ENCODE measurements at places on chromosomes 13 and 19.

DNA sequence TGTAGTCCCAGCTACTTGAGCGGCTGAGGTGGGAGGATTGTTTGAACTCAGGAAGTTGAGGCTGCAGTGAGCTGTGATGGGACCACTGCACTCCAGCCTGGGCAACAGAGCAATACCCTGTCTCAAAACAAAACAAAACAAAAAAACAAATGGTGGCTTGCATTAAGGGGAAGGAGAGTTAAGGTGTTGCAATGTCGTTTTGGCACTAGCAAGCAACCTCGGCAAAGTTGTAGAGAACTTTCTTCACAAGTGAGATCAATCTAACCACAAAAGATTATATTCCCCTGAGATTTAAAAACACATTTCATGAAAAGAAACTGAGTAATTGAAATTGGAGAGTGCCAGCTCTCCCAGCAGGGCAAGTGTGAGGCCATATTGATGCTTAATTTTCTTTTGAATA is 153.7 kb downstream of the KLF5 start:
- no peak for DNase-seq

GRCh38 chr19:9597027-9597426 is 12.7 kb upstream of the ZNF121 start:
- DNase-seq = peak; percentile 31

DNA sequence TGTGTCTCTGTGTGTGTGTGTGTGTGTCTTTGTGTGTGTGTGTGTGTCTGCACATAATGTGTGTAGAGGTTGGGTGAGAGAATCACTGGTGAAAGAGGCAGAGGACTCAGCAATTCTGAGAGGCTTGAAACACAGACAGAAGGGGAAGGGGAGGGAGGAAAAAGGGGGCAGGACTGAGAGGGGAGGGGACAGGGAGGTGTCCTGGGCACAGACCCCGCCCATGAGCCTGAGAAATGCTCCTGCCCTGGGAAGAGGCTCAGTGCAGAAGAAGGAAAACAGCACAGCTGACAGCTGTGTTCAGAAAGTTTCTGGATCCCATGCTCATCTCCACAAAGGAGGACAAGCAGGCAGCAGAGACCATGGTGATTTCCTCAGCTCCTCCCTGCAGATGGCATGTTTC is 59.1 kb upstream of the CEACAM8 start:
- DNase-seq = no peak

GRCh38 chr13:31945202-31945961 is 86.2 kb upstream of the FRY start:
- DNase-seq = peak; percentile 64

- peak; percentile 78 for DNase-seq
These were observed 22.0 kb upstream of the GPR18 start for GRCh38 chr13:99280166-99280565.

GRCh38 chr19:18896421-18896841 is 473 bp upstream of the CERS1 start:
- no peak for DNase-seq

DNA sequence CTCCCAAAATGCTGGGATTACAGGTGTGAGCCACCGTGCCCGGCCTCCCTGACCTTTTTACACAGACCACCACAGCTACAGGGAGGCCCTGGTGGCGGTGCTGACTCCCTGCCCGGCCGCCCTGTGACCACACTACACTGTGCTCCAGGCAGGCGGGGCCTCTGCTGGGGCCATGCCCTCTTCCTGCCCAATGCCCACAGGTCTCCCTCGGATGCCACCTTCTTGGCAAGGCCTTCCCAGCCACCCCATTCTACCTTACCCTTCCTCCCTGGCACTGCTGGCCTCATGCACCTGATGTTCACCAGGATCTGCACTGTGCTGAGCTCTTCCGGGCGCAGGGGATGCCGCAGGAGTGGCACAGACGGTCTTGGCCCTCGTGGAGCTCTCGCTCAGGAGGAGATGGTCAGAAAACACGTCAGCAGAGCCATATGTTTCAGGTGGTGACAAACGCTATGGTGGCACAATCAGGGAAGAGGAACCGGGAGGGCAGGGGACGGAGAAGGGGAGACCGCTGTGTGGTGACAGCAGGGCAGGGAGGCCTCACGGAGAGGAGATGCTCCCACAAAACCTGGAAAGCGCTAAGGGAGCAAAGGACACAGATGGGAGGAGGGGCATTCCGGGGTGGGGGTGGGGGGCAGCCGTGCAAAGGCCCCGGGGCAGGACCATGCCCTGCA is 4.1 kb downstream of the PIP5K1C start:
- no peak for DNase-seq

GRCh38 chr13:25727250-25727649 is 324.6 kb downstream of the SHISA2 start:
- no peak for DNase-seq

DNA sequence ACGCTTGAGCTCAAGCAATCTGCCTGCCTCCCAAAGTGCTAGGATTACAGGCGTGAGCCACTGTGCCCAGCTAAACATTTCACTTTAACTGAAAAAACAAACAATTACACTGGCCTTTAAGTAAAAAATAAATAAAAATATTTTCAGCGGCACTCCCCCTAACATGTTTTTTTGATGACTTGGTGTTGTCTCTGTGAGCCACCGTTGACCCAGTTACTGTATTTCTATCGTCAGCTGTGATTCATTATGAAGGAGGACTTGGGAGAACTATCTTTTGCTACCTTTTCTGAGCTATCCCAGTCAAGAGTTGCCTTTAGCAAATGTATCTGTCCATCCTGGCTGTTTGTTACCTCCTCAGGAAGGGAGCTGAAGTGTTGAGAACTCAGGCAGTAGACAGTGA is 18.5 kb upstream of the C19orf33 start:
- peak; percentile 33 for DNase-seq

DNA sequence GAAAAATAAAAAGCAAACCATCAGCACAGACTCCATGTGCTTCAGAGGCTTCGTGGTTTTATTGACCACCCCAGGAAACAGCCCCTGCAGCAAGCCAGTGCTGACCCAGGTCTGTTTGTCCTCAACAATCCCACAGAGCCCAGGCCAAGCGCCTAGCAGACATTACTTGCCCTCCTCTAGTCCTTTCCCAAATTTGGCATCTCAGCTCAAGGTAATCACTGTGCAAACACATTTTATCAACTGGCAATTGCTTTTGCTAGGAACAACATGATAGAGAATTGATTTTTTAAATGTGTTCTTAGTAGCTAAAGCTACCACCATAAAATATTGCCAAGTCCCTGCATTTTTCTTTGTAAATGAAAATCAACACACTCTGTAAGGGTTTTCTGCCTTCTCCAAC is 121.8 kb downstream of the STOML3 start:
- DNase-seq = no peak

GRCh38 chr19:48963371-48964204 is 1.5 kb upstream of the FTL start:
- DNase-seq = peak; percentile 84

DNA sequence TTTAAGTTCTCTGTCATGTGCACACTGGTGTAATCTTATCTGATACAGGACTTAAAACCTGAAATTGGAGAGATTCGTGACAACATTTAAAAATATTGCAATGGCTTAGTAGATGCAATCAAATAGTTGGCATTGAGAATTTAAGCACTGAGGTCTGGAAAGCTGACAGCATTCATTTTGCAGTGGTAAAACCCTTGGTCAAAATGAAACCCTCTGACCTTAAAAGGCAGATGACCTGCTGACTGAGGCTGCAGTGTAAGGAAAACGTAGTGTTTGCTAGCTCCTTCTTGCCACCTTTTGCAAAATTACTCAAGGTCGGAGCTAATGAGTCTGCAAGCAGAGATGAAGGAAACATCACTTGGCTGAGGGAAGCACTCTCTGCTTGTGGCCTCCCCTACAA is 150.6 kb downstream of the KCTD12 start:
- no peak for DNase-seq

- DNase-seq = no peak
These were observed 70.7 kb upstream of the ZNF30 start for GRCh38 chr19:34856052-34856451.

DNA sequence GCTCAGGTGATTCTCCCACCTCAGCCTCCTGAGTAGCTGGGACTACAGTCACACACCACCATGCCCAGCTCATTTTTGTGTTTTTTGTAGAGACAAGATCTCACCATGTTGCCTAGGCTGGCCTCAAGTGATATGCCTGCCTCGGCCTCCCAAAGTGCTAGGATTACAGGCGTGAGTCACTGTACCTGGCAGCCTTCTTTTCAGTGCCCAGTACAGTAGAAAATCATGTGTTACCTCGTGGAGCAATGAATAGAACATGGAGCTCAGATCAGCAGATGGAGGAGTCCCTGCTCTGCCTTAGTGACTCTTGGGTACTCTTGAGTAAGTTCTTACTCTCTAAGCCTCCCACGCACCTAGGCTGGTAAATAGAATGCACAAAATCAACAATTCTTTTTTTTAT is 44.7 kb downstream of the THSD1 start:
- DNase-seq = no peak

GRCh38 chr19:8404391-8405151 is 8.5 kb upstream of the MARCHF2 start:
- DNase-seq = no peak

GRCh38 chr19:925087-925525 is 729 bp upstream of the ARID3A start:
- DNase-seq = no peak

DNA sequence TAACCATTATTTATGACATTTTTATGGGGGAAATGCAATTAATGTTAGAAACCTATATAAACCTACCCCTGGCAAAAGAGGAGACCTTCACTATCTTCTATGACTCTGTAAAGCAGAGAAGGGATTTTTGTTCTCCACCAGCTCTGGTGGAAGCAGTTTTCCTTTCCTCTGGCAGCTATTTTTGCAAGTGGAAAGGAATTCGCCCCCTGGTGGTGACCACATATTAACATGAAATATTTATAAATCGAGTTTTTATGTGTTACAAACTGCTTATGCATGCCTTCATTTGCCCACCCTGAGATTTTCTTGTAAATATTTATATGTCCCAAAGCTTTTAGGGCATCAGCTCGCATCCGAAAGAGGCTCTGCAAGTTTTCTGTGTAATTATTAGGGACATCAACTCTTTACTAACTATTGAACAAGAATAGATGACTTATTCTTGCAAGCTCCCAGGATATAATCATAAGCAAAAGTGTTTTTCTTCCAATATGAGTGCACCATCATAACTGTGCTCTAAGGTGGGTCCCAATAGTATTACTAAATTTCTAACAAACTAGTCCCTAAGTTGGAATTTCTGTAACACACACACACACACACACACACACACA is 62.4 kb downstream of the SERTM1 start:
- peak; percentile 63 for DNase-seq

- no peak for DNase-seq
These were observed 778.7 kb downstream of the OLFM4 start for GRCh38 chr13:53807251-53807834.

GRCh38 chr19:48348045-48348444 is 15.7 kb downstream of the TMEM143 start:
- DNase-seq = no peak

DNA sequence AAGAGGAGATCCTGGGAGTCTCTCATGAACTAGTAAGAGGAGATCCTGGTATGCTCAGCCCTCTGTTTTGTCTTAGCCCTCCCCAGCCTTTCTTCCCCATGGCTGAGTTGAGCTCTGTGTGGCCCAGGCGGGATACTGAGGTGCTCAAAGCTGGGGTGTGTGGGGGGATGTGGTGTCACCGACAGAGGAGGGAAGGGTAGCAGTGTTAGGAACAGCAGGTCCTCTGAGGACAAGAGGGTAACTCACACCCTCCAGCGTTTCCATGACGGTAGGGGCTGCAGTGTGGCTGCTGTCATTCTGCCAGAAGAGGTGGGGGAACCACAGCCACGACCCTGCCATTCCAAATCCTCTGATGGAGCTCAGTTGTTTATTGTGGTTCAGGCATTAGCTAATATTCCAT is 691 bp downstream of the KIR2DL4 start:
- DNase-seq = no peak

DNA sequence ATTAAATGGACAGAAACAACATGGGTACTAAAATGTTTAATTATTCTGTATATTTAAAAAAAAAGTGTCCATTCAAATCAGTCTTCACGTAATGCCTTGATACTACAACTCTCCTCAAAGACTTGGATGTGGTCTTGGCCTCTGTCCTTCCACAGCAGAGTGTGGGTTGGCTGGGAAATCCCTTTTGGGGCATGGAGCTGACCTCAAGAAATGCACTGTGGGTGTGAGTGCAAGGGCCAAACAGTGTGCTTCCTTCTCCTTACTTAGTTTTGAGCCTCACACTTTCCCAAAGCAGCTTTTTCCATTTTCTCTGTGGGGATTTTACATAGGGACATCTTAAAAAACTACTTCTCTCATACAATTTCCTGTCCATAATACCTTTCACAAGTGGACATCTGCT is 607.4 kb downstream of the EFNB2 start:
- DNase-seq = no peak

DNA sequence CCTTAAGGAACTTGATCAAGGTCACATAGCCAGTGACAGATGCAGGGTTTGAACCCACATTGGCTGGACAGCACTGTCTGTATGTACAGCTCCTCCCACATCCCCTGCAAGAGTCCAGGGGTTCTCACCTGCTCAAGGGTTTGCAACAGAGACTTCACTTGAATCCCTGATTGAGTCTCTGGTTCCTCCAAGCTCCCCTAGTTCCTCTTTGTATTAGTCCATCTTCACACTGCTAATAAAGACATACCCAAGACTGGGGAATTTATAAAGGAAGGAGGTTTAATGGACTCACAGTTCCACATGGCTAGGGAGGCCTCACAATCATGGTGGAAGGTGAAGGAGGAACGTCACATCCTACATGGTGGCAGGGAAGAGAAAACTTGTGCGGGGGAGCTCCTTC is 72.8 kb upstream of the CLDN10 start:
- DNase-seq = no peak

DNA sequence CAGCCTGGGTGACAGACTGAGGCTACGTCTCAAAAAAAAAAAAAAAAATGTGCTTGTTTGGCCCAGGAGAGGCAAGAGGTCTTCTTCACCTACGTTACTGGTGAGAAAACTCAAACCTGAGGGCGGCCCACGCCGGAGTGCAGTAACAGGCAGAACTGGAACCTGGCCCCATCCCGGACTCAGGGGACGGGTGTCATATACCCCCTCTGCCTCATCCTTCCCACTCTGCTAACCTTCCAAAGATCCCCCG is 414 bp upstream of the ADAT3 start:
- DNase-seq = no peak

GRCh38 chr13:48586591-48587103 is 53.8 kb upstream of the RCBTB2 start:
- DNase-seq = no peak

DNA sequence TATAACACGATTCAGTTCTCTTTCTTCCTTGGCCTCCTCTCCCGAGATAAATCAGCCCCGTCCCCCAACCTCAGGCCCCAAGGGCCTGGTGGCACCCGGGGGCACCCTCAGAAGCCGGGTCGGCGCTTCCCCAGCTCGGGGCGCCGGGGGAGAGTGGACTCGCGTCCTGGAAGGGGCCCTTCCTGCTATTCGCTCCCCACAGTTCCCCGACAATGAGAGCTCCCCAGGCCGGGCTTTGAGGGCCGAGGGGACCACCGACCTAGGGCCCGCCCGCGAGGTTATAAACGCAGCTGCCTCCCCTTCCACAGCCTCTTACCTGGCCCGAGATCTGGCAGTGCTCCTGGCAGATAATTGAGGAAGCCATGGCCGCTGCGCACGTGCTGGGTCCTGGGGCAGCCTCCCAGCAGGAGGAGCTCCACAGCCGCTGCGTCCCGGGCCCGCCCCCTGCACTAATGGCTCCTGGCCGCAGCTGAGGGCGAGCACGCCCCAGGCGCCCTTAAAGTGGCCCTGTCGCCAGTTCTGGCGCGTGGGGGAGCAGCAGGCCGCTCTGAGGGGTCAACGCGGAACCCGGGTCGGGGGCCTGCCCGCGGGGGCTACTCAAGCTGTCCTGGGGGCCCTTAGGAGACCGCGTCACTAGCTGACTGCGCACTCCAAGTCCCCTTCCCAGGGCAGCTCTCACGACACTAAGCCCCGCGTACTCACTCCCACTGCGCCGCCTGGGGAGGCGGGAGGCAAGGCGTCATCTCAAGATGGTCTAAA is at the start of gene SOHLH2:
Gene SOHLH2, minus strand, starts transcription at position 394 of the 759 bp plus-strand sequence. Its CDS starts 30 bp downstream, at position 364.
- no peak for DNase-seq
